ENCODE measurements at places on chromosomes 6 and 20.

GRCh38 chr20:4153251-4153650 is 137.9 kb upstream of the RNF24 start:
- DNase-seq = no peak

- DNase-seq = no peak
Measured at GRCh38 chr20:59623133-59623532, 18.8 kb downstream of the PHACTR3 start.

DNA sequence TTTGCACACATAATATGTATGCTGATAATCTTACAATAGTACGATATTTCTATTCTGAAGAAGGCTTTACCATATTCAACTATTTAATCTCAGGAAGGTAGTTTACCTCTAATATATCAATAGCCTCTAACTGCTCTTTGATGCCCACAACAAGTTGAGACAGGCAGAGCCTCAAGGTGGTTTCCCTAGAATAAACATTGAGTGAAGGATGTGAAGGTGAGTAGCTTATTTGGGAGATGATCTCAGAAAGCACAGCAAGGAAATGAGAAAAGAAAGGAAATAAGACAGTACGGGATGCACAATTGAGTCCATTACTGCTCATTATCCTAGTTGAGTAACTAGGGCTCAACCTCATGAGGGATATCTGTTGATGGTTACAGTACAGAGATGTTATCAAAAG is 638.4 kb downstream of the MAFB start:
- no peak for DNase-seq

DNA sequence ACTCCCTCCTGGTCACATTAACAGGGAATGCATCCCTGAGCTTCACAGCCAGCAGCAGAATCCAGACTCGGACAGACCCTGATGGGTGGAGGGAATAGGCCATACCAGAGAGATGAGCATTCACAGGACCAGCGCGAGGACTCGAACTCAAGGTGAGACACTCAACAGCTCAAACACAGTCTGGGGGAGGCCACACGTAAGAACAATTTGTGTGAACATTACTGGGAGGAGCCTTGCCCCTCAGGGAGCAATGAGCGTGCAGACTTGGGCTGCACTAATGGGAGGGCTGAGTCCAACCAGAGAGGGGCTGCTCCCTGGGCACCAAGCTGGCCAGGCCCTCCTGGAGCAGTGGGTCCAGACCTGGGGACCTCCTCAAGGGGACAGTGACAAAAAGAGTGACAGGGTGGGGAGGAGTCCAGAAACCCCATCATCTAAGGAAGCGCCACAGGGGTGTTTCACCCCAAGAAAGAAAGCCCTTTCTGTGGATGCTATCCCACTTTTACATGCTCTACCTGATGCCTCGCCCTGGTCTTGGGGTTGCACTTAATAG is 118.4 kb downstream of the MRPL14 start:
- no peak for DNase-seq

- no peak for DNase-seq
Measured at GRCh38 chr20:45946149-45946970, 11.9 kb downstream of the PCIF1 start.

GRCh38 chr20:3080939-3081388 is 3.6 kb downstream of the AVP start:
- DNase-seq = no peak

DNA sequence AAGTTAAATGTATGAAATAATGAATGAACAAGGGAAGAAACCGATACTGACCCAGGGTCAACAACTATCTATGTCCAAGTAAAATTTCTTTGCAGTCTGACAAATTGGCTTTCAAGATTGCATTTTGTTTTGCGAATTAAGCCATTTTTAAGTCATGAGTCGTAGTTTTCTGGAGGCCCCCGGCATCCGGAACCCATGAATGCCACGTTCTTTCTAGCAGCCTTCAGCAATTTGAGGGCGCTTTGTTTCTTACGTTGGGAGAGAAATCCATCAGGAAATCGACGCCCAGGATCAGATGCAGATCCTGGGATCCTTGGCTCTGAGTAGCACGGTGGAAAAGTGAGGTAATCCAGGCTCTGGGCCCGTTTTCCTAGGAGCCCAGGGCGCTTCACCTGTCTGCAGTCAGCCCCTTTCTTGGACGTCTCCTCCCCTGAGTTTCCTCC is 309 bp upstream of the ABRACL start:
- no peak for DNase-seq

GRCh38 chr6:72619883-72620696 is 1.8 kb upstream of the KCNQ5 start:
- DNase-seq = no peak

- no peak for DNase-seq
Measured at GRCh38 chr6:42140756-42141602, 1.4 kb downstream of the C6orf132 start.

GRCh38 chr6:157611406-157611805 is 211.6 kb upstream of the SNX9 start:
- no peak for DNase-seq

GRCh38 chr6:169592558-169592957 is 109.3 kb downstream of the WDR27 start:
- no peak for DNase-seq

DNA sequence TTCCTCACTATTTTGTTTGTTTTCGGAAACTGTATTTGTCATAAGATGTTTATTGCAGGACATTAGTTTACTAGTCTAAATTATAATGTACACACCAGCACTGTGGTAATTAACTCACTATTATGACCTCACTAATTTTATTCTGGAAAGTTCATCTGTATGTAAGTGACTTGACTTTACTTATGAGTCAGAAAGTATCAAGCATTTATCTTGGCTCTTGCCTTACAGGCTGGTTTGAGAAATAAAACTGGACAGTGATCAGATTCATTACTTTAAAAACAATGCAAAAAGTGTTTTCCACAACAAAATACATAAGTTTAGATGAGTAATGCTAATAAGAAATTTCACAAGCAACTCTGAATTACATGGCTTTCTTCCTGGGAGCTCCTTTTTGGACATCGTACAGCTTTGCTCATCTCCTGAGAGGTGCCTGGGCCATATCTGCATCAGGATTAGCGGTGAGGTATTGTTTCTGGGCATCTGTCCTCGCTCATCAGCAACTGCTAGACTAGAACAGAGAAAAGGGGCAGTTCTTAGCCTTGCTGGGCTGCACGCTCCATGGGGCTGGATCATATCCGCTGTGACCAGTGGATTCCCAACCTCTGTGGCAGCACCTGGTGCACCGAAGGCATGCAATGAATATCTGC is 179.8 kb downstream of the SOD2 start:
- no peak for DNase-seq

DNA sequence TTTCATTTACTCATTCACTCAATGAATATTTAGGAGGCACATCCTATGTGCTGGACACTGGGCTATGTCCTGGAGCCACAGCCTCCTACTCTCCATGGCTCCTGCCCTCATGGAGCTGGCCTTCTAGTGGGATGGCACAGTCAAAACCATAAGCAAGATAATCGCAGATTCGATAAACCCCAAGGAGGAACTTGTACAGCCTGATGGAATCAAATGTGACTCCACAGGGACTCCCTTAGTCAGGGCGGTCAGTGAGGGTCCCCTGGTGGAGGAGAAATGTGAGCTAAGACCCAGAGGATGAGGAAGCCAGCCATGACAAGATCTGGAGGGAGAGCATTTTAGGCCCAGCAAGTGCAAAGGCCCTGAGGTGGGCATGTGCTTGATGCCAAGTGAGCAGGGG is 211.9 kb downstream of the PREX1 start:
- DNase-seq = no peak

DNA sequence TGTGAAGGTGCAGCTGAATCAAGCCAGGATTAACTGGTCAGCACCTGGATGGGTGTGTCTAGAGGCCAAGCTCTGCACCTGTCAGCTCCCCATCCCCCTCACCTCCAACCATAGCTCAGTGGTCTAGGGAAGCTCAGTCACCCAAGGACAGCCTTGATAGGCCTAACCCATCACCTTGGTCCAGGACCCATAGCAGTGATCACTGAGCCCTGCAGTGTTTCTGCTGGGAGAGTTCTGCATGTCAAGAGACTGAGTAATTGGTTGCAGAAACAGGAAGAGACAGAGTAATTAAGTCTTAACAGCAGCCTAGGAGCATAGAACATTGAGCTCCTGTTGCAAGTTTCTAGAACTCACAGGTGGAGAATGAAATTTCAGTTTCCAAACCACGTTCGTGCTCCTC is 18.7 kb upstream of the RALGAPB start:
- DNase-seq = no peak

DNA sequence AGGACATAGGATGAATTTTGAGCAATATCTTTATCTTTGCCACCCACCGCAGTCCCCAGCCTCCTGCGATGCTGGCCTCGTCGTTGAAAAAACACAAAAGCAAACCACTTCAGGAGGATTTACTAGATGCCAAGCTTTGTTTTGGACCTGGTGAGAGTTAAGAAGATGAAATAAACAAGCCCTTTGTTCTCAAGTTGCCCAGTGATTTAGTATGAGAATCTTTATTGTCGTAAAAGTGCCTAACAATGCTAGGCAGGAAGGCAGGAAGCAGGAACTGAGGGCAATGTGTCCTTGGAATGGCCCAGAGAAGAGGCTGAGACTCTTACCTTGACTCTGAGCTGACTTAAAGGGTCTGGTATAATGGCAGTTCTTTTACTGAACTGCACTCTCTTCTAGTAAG is 116.0 kb downstream of the TRMT11 start:
- DNase-seq = no peak

DNA sequence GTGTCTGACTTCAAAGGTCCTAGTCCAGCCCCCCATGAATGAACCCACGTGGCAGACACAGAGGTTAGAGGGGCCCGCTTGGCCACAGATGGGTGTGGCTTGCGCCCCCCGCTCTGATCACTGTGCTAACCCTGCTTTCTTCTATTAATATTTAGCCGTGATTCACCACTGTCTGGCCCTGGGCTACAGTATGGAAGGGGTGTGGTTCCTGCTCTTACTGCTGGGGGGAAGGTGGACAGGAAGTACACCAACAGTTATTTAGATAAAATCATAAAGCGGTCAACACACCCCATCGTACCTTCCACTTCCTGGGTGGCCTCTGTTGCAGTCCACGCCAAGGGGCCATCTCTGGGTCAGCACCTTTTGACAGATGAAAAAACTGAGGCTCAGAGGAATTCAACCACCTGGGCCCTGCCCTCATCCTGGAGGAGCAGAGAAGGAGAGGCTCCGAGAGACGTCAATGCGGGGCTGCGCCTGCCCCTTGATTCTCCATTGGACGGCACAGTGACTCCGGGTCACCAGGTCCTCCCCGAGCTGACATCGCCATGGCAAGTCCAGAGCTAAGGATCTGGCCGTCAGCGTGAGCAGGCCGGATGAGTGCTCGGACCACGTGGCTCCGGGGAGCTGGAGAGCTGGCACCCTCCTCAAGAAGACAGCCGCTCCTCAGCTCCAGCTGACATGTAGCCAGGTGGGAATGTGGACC is 206.3 kb downstream of the PREX1 start:
- no peak for DNase-seq

GRCh38 chr6:158826819-158827501 is 7.8 kb upstream of the EZR start:
- DNase-seq = no peak

GRCh38 chr20:640674-641515 is 12.1 kb downstream of the SRXN1 start:
- DNase-seq = no peak

GRCh38 chr20:58900397-58900796 is 47.9 kb downstream of the GNAS start:
- no peak for DNase-seq

DNA sequence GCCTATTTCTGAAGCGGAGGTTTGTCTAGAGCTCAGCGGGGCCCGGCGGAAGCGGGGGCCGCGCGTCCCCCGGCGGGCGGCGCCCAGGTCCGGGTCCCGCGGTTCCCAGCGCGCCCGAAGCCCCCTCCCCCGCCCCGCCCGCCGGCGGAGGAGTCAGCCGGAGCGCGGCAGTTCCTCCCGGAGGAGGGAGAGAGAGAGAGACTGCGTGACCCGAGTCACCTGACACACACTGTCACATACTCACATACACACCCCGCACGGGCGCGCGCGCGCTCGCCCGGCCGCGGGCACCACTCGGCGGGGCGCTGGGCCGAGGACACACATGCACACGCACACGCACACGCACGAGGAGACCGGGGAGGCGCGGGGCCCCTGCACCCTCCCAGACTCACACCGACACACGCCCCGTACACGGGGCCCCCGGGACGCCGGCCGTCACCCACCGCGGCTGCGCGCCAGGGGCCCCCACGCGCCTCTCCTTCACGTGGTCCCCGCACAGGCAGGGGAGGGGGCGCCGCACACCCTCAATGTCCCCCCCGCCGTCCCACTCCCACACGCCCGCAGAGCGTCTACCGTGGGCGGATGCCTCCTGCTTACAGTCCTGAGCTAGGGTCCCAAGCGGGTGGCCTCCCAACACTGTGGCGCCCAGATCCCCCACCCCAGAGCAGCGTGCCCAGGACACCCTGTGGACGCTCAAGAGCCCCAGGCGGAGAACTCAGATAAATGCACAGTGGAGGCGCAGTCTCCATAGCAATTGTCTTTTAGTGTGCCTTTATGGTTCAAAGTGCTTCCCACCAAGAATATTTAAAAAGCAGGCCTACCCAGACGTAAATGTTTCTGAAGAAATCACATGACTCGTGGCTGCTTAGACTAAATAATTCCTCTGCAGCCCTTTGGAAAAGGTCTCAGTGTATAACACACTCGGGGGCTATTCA is at the start of gene RRAGD:
Gene RRAGD (minus strand): TSS at position 203 of the 935 bp plus-strand sequence. CDS start 280 bp downstream, outside the sequence.
- DNase-seq = peak; percentile 83

- no peak for DNase-seq
Measured at GRCh38 chr6:33607126-33607783, 13.9 kb upstream of the ITPR3 start.

- no peak for DNase-seq
Measured at GRCh38 chr20:56447227-56447626, 21.2 kb upstream of the RTF2 start.

- DNase-seq = peak; percentile 61
Measured at GRCh38 chr6:26532699-26533531, 5.3 kb upstream of the HMGN4 start.

- no peak for DNase-seq
Measured at GRCh38 chr6:108576709-108577108, 16.0 kb downstream of the FOXO3 start.

DNA sequence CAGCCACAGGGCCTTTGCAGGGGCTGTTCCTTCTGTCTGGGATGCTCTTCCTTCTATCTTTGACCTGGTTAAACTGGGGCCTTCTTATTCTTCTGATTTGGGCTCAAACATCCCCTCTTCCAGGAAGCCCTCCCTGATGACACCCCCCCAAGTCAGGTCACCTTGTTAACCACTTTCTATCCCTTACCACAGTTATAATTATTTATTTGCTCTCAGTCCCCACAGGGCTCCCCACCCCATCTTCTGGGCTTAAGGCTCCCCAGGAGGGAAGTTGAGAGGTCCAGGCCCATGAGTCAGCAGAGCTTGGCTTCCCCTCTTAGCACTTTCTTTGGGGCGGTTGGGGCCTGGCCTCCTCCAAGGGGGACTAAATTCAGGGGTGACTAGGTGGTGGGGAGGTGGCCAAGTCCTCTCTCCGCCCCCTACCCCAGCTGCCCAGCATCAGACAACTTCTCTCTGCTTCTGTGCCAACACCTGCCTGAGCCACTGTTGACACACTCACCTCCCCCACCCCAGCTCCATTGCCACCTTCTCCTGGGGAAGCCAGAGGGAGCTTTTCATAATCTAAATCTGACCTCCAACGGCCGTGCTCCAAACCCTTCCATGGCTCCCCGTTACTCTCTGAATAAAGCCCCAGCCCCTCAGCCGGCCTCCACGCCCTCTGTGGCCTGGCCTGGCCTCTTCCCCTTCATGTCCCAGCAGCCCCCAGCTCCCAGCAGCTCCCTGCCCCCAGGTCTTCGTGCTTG is 70.0 kb downstream of the CEBPB start:
- DNase-seq = no peak
